ENCODE measurements at places on chromosomes 4 and X.

GRCh38 chrX:41108007-41108406, 22.8 kb downstream of the USP9X start:
- DNase-seq: no peak

DNA sequence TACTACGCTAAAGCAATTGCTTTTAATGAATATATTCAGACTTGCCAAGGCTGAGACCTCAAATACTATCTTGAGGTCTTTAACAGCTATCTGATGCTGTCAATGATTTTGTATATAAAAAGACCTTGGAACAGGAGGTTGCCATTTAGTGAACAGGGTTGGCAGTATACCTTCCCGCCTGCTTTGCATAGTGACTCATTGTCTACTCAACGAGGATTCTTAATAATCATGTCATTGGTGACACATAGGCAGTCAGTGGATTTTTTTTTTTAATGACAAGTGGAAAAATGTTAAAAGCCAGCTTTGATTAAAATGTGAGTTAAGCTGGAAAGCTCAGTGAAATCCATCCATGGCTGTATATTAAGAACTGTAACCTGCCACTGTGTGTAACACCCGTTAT, 164.0 kb downstream of the ASMT start:
- no peak for DNase-seq

DNA sequence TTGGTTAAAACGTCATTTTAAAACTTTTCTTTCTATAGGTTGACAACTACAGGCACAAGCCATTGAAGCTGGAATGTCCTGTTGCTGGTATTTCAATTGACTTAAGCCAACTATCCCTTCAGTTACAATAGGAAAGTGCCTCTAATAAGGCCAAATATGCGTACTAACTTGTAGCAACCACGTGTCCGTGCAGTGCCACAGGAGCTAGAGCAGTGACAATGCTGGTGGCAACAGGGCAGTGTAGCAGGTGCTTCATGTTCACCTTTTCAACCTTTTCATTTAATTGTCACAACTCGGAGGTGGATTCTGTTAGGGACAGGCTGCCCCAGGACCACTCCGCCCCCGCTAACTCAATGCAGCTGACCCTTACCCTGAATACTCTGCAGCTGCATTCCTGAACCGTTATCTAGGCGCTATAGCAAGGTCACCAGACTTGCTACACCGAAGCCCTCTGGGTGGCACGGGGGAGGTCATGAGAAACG, 37.7 kb downstream of the ERVMER34-1 start:
- no peak for DNase-seq

DNA sequence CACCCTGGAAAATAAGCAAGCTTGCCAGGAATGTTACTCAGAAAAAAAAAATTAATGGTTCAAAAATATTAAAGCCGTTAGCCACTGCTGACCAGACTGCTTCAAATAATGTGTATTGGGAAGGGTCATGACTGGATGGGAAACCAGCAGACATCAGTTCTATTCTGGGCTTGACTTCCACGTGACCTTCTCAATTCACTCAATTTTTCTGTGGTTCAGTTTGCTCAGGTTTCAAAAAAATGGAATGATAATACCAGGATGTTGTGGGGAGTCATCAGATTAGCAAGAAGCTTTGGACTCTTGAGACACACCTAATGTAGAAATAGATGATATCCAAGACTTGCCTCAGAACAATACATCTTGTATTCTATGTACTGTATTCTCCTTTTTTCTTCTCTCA, 541.9 kb upstream of the BOD1L1 start:
- no peak for DNase-seq

DNA sequence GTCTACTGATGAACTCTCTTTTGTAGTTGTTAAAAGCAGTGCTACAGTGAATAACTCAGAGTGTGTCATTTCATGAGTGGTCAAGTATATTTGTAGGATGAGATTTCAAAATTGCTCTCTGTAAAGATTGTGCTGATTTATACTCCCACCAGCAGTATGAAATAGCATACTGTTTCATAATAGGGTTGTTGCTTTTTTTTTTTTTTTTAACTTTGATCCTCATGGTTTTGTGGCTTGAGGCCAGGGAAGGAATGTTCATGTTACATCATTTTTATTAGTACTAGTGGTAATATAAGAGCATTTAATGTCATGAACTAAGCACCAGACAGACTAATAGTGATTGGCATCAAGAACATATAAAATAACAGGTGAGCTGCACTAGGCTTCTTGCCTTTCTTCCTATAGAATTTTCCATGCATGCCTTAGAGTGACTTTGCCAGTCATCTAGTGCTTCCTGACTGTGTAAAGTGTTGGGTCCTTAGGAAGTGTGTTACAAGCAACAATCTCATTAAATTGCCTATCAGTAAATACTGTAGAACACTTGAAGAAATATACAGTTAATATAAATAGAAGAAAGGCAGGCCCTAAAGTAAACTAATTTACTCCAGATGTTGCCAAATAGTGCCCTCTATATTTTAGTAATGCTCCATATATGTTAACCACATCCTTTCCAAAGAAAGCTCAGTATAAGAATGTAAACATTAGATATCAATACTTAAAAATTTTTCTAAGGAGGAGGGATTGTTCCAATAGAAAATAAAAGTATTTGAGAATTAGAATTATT, 38.6 kb upstream of the MSMO1 start:
- no peak for DNase-seq
